Germinal center (tissue), 1 donor: ENCODE measurements at places on chromosomes 1 and 21.

DNA sequence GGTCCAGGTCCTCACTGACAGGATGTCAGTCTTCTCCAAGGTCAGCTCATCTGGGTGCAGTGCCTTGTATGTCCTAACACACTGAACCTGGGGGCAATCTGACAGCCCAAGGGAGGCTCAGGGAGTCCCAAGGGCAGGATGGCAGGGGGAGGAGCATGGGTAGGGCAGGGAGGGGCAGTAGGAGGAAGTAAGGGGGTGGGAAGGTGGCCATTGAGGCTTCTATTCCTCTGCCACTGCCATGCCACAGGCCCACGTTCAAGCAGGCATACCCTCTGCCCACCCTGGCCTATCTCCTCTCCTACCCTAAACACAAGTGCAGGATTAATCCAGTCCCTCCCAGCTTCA, 13.3 kb downstream of the ARHGEF19 start:
- DNase-seq: no peak

DNA sequence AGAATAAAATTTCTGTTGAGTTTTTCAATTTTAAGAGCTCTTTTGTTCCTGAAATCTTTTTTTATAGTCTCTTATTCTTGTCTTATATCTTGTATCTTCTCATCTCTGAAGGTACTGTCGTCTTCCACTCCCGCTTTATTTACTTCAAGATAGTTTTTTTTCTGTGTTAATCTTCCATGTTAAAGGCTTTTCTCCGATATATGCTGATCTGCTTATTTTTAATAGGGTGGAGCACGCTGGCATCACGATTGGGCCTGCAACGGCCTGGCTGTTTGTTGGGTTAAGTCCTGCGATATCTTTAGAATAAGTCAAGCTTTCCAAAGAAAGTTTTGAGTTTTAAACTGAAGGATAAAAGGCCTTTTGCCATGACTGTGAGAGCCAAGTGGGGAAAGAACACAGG, 35.7 kb downstream of the MRPS6 start:
- no peak for DNase-seq

DNA sequence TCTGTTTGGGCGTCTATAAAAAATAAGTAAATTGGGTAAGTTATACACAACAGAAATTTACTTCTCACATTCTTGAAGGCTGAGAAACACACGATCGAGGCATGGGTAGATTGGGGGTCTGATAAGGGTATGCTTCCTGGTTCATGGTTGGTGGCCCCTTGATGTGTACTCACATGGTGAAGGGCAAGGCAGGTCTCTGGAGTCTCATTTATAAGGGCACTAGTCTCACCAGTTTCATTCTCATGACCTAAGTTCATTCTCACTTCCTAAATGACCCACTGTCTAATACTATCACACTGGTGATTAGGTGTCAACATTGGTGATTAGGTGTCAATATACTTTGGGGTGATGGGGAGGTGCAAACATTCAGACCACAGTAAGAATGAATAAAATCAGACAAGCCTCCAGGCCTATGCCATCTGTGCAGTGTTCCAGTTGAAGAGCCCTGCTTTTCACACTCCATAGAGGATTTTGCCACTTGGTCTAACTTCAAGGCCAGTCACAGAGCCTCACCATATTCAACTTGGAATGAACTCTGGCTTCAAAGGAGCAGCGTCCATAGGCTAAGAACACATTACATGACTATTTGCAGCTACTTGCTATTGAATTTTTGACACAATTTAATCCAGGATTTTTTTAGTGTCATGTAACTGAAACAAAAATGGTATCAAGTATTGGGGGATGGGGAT, 2.5 kb upstream of the GBP4 start:
- no peak for DNase-seq

DNA sequence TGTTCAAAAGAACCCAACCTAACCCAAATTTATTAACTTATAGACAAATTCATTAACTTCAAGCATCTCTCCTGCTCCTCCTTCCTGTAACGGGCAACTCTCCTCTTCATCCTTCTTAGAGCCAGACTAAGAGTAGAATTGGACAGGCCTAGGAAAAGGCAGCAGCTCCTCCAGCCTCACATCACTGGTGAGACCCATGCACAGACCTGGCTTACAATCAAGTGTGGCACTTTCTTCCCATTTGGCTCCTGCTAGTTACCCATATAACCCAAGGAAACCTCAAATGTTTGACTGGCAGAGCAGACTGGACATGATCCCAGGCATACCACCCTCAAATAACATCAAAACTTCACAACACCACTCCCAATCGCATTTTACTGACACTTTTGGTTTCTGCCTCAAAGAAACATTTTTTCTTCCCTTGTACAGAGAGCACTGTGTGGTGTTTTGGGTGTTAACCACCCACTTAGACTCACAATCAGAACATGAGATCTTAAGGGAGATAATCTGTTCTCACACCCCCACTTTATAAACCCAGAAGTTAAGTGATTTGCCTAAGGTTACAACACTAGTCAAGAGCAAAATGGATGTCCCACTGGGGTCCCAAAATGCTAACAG, 101.4 kb downstream of the SIPA1L2 start:
- no peak for DNase-seq

- DNase-seq: no peak
These were observed 199.0 kb upstream of the DPYD start for GRCh38 chr1:98119796-98120195.

- DNase-seq: no peak
These were observed 14.0 kb downstream of the INKA2 start for GRCh38 chr1:111725192-111725591.

GRCh38 chr1:227915564-227916553, 31.9 kb downstream of the WNT9A start:
- no peak for DNase-seq

DNA sequence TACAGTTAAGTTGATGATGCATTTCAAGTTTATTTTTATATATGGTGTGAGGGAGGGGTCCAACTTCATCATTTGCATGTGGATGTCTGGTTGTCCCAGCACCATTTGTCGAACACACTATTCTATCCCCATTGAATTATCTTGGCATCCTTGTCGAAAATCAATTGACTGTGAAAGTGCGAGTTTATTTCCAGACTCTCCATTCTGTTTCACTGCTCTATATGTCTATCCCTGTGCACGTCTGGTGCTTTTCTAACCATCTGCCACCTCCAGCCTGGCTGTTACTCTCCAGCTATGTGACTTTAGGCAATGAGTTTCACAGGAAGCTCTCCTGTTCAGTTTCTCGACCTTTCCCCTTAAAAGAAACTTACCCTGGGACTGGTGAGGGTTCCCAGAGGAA, 137.1 kb upstream of the KLHDC7A start:
- DNase-seq: no peak

GRCh38 chr1:160748878-160749269, 9.8 kb downstream of the SLAMF7 start:
- no peak for DNase-seq

DNA sequence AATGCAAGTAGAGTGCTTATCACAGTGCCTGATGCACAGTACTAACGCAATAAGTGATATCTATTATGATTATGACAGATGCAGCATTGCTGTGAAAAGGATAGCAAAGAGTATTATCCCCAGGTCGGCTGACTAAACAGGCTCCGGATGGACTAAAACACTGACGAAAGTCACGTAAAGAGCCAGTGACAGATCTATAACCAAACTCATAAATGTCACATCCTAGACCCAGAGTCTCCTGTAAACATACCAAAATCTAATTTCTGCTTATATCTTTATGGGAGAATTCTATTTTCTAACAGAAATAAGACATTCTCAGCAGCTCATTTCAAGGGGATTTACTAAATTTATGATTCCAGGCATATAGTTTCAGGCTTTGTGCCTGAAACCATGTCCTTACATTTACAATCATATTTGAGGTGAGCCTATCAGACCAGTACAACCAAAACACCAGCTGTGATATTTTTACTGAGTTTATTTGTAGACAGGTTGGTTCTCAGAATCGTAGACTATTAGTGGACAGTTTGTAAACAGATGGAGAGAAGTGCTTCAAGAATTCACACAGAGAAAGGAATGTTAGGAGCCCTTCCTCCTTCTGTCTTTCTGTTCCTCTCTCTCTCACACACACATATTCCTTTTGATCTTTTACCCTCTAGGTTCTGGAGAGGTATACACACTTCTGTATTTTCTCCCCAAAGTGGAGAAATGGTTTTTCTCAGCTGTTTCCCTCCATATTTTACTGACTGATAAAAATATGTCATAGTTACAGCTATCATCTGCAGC, 52.4 kb upstream of the WDR26 start:
- DNase-seq: no peak

- no peak for DNase-seq
These were observed 128.9 kb downstream of the SIK1 start for GRCh38 chr21:43297989-43298388.

GRCh38 chr1:197544130-197544529, 231.2 kb downstream of the DENND1B start:
- no peak for DNase-seq

DNA sequence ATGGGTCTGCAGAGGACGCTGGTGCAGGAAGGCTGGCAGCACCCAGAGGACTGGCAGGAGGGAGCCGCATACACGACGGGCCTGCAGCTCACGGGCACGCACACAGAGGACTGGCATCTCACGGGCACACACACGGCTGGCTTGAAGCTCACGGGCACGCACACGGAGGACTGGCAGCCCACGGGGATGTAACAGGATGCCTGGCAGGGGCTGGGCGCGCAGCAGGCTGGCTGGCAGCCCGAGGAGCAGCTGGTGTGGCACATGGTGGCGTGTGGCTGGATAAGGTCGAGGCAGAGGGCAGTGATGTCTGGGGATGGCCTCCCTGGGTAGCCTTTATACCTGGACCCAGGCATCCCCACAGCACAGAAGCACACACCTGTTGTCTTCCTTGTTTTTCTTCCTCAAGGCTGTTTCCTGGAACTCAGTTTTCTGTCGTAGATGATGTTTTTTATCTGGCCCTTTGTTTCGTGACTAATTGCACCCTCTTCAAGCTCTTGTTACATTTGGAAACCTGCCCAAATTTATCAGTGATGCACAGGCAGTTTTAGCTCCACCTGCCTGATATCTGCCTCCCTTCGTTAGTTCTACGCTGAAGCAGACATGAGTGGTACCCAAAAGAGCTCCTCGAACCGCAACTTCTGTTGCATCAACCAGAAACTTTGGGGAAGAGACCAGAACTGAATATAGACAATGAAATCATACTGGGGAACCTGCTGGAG, at the start of gene KRTAP12-1:
Gene KRTAP12-1, minus strand, starts transcription at position 303 of the 719 bp plus-strand sequence. Its CDS starts 40 bp downstream, at position 263.
- no peak for DNase-seq

DNA sequence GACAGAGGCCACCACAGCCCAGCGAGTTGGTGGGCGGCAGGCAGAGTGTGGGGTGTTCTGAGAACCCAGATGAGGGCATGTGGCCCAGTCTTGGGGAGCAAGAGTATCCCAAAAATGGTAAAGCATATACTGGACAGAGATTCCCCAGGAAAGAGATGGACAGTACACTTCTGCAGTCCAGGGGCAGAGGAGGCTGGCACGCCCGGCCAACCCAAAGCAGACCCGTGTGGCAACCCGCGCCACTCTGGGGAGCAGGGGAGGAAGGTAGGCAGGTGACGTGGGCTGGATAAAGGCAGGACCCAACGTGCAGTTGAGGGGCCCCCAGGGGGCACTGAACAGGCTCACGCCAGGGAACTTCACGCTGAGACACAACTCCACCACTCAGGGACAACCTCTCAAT, 46.4 kb upstream of the RIPK4 start:
- no peak for DNase-seq

DNA sequence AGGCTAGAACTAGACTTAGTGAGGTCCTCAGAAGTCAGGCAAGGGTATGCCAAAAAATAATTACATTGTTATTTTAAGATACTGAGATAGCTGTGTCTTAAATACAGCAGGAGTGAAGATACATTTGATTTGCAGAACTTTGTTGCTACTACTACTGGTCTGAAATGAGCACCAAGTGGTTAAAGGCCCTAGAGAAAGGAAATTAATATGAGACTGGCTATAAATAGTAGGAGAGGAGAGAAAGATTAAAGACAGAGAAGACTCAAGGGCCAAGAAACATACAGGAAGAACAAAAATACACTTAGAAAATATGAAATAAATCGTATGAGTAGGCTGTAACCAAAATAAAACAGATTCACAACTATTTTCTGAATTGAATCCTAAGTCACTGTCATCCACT, 21.3 kb downstream of the HNRNPR start:
- no peak for DNase-seq

- peak; percentile 65 for DNase-seq
These were observed 150.1 kb upstream of the SOD1 start for GRCh38 chr21:31509194-31510017.

- DNase-seq: no peak
These were observed 35.7 kb upstream of the GPR88 start for GRCh38 chr1:100502052-100502792.

- no peak for DNase-seq
These were observed 84.2 kb downstream of the ABCA4 start for GRCh38 chr1:94036730-94037129.

GRCh38 chr1:107198561-107198960, 57.7 kb downstream of the NTNG1 start:
- no peak for DNase-seq

- DNase-seq: no peak
These were observed 2.7 kb downstream of the RAB29 start for GRCh38 chr1:205772607-205773032.
